ENCODE measurements at places on chromosomes 3 and 15.

- DNase-seq: no peak
Observed at GRCh38 chr3:187974871-187975271, 179.1 kb upstream of the LPP start.

GRCh38 chr15:93372208-93372864, 283.3 kb upstream of the RGMA start:
- DNase-seq: no peak

- DNase-seq: no peak
Observed at GRCh38 chr3:12136371-12136770, 22.3 kb downstream of the TIMP4 start.

DNA sequence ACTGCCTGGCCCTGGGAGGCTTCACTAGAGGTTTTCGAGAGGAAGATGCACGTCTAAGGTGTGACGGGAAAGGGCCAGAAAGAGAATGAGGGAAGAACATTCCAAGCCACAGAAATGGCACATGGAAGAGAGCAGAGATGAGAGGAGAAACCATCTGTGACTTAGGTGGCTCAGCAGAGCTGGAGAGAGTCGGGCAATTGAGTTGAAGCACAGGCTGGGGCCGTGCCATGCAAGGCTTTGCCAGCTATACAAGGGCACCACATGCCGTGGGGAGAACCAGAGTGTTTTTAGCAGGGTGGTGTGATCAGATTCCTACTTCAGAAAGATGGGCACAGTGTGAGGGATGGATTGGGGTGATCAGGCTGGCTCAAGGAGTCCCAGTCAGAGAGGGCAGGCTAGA, 126.1 kb downstream of the VGLL4 start:
- DNase-seq: no peak

GRCh38 chr15:93900476-93901400, 330.6 kb upstream of the MCTP2 start:
- no peak for DNase-seq

- no peak for DNase-seq
Observed at GRCh38 chr3:127035677-127036076, 52.8 kb downstream of the PLXNA1 start.
